ENCODE measurements at places on chromosomes 5 and 9.

DNA sequence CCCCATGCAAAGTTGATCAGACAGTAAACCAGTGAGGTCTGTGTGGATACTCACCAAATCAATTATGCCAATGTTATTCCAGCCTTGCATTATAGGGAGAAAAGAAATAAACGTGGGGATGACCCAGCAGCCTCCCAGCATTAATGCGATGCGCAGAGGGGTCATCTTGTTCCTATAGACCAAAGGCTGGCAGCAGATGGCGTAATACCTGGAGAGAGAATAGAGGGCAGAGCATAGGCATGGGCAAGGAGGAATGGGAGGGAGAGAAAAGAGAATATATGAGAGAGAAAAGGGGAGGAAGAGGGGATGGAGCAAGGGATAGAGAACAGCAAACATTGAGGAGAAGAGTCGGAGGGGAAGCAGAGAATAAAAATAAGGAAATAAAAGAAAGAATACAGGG lies 131.2 kb downstream of the HTR4 start:
- no peak for DNase-seq

GRCh38 chr5:143585970-143586369 lies 182.5 kb upstream of the NR3C1 start:
- no peak for DNase-seq

DNA sequence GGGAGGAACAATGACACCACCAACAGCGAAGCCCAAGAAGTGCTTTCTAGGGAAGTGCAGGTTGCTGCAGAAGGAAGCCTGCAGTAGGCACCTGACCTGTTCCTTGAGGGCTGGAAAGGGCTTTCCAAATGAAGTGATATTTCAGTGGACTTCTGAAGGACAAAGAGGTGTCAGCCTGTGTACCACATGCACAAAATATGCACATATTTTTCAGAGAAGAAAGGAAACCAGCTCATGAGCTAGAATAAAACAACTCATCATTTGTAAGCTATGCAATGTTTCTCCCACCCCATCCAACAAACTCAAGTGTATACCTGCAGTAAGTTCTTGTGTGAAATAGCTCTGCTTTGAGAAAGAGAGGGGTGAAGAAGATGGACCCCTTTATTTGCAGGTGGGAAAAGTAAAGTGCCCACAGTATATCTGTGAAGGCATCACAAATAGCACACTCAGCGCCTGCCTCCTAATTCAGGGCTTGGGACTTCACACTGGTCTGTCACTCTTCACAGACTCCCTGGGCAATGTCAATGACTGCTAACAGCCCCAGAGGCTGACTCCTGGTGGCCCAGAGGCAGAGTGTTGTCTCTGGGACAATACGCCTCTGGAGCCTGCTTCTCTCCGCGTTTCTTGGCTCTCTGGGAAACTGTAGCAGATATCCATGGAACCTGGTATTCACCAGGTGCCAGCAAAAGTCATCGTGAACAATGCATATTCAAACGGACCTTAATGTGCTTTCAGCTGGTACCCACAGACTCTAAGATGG lies 198.1 kb upstream of the EFNA5 start:
- no peak for DNase-seq

GRCh38 chr5:74314906-74315305 lies 325.6 kb downstream of the ENC1 start:
- no peak for DNase-seq

- peak; percentile 24 for DNase-seq
Measured at GRCh38 chr5:148343603-148344487, 8.5 kb downstream of the SPINK9 start.

Measured in inflammatory macrophage (primary cell).